ENCODE measurements at places on chromosomes 7 and 10. TPM values are rescaled to one million over a fixed set of nuclear protein-coding genes. Genes with fewer than 3 reads are reported as not detected.

- peak; percentile 19 for DNase-seq
Observed at GRCh38 chr10:76435157-76435556, 1003.7 kb downstream of the LRMDA start.

DNA sequence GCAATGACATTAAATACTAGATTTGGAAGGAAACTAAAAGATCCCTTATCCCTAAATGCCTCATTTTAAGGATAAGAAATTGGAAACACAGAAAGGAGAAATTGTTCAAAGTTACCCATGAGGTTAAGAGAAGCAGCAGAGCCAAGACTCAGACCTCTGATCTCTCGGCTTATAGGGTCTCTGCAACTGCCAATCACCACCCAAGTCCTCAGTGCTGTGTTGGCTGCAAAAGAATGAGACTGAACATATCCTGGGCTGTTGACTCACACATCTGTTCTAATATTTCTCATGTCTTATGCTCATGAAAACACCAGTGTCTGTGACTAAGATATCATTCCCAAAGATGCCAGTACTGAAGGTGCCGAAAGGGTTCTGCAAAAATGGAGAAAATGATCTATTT, 153.3 kb downstream of the XPNPEP1 start:
- no peak for DNase-seq

- no peak for DNase-seq
Observed at GRCh38 chr10:11125004-11125403, 107.3 kb downstream of the CELF2 start.

C10orf105 gene
- 0.06 TPM for polyA plus RNA-seq

- DNase-seq = no peak
Observed at GRCh38 chr7:21011153-21011552, 224.5 kb upstream of the SP8 start.

DNA sequence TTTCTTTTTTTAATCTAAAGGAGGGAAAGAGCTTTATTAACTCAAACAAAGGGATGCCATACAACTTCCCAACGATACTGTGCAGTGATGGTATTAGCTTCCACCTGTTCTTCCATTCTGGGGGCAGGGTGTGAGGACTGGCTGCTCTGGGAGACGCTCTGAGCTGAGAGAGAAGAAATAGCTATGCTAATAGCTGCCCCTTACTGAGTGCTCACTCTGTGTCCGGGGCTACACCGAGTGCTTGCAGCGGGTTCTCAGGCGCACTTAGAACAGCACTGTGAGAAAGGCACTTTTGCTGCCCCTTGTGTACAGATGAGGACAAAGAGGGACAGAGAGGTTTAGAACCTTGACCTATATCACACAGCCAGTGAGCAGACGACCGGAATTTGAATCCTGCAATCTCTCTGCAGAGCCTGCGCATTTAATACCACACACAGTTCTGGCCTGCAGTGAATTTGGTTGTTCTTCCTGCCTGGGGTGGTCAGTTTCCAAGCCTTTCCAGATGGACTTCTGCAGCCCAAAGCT, 142.2 kb downstream of the PLPP4 start:
- DNase-seq = no peak

GRCh38 chr7:5429857-5430611, 6.4 kb upstream of the TNRC18 start:
- peak; percentile 79 for DNase-seq

Measured in GM23248 (cell line).